ENCODE measurements at places on chromosomes 11 and 22.

DNA sequence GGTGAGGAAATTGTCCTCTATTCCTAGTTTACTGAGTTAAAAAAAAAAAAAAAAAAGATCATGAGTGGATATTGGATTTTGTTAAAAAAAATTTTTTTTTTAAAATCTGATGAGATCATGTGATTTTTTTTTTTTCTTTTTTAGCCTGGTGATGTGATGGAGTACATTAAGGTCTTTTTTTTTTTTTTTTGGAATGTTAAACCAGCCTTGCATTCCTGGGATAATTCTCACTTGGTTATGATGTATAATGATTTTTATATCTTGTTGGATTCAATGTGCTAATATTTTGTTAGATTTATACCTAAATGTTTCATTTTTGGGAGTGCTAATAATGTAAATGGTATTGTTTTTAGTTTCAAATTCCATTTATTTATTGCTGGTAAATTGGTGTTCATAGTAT is 43.3 kb downstream of the DDX10 start:
- no peak for DNase-seq

GRCh38 chr11:125901872-125902271 is 1.1 kb downstream of the PUS3 start:
- no peak for DNase-seq

DNA sequence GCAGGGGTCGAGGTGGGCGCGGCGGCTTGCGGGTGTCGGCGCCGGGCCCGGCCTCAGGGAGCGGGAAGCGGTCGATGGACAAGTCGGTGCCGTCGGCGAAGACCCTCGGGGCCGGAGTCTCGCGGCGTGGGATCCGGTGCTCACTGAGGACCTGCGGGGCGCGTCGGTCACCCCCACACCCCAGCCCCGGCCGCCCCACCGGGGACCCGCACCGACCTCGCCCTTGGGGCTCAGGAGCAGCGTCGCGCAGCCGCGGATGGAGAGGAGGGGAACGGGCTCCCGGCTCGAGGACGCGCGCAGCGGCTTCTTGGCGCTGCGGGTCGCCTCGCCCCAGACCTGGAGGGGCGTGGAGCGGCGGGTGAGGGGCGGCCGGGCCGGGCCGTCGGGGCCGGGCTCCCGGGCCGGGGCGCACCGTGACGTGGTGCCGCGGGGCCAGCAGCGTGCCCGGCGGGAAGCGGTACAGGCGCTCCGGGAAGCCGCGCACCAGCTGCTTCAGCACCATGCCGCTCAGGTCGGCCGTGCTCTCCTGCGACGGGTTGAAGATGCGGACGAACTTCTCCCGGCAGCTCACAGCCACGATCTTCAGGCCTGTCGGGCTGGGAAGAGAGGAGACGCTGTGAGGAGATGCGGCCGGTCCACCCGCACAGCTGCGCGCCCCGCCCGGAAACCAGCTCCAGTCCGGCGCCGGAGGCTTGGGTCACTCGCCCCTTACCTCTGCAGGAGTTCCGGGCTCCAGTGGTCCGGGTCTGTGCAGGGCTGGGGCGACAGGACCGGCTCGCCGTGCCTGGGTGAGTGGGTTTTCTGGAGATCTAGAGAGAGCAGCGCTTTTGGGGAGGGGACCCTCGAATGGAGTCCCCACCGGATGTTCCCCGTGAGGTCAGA is 4.5 kb downstream of the LMNTD2 start:
- DNase-seq: no peak

- DNase-seq: no peak
Observed at GRCh38 chr11:111541254-111542061, 938 bp downstream of the LAYN start.

- DNase-seq: no peak
Observed at GRCh38 chr11:15569305-15570025, 454.7 kb downstream of the INSC start.
